Tibial artery (tissue), 4 donors: ENCODE measurements at places on chromosomes 12 and 14.

GRCh38 chr12:21604245-21605101 lies at the start of gene GYS2:
GYS2 (minus strand) TSS chr12:21604847; CDS start chr12:21604592, 255 bp downstream.
- DNase-seq = no peak

- DNase-seq = no peak
These were observed 22.3 kb upstream of the FRS2 start for GRCh38 chr12:69447892-69448291.

DNA sequence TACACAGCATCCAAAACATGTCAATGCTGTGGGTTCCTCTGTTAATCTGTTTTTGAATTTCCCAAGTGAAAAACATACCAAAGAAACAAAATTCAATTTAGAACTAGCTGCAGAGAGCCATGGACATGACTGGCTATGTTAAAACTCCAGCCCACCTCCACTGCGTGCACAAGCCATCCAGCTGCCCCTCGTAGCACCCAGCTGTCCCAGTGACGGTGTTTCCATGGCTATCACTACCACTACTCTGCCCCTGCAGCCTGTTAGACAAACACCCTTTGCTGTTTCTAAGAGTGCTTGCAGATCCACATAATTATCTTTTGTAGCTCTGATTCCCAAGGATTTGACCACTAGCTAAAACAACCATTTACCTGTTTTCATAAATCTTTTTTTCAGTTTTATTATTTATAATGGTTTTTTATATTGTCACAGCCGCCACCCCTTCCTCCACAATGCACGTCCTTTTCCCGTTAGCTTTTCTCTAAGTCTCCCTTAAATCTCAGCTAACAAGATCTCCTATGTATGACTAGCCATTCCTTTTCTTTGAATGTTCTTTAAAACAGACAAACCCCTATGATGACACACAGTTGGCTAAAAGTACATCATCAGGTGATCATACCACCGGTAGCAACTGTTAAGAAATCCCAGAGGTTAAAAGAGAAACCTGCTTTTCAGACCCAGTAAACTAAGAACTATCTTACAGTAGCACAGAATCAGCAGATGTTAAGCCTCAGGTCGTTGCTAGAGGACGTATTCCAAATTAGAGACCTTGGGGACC lies 37.8 kb upstream of the NAA30 start:
- no peak for DNase-seq

DNA sequence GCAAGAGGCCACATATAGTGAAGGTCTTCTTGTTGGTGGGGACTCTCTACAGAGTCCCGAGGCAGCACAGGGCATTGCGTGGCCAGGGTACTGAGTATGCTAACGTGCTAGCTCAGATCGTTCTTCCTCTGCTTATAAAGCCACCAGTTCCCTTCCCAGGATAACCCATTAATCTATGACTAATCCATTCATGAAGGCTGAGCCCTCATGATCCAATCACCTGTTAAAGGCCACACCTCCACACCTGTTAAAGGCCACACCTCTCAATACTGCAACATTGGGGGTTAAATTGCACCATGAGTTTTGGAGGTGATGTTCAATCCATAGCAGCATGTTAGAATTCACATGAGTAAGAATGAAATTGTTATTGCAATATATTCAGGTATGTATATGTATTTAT lies 12.8 kb upstream of the YARS2 start:
- no peak for DNase-seq

- no peak for DNase-seq
These were observed 38.4 kb downstream of the PARP11 start for GRCh38 chr12:3834774-3835173.

DNA sequence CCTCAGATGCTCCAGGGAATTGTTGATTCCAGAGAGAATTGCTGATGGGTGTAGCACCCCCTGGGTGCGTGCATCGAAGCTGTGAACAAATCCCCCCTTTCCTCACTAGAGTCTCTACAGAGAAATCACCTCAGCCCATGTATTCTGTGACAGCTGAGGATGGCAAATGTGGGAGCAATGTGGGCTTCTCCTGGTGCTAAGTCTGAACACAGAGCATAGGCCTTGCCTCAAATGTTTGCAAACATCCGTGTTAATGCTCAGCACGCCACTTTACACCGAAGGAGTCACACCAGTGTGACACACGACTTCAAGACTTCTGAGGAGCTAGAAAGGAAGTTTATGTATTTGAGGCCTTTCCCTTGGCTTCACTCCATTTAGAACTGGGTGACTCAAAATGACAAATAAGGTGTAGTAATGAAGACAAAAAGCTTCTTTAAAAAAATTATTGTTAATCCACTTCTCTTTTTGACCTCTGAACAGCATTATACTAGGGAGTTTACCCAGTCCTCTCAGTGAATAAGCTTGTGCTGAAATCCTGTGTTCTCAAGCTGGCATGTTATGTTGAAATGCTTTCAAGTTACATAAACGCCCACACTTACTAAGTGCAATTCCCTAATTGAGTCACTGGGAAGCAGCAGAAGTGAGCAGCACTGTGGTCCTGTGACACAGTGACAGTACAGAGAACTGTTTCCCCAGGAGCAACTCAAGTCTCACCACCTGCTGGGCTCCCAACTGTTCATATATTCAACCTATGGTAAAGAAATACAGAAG lies 92.9 kb downstream of the FAR2 start:
- DNase-seq = peak; percentile 45

GRCh38 chr14:80987235-80988032 lies 32.0 kb downstream of the TSHR start:
- DNase-seq = peak; percentile 67

DNA sequence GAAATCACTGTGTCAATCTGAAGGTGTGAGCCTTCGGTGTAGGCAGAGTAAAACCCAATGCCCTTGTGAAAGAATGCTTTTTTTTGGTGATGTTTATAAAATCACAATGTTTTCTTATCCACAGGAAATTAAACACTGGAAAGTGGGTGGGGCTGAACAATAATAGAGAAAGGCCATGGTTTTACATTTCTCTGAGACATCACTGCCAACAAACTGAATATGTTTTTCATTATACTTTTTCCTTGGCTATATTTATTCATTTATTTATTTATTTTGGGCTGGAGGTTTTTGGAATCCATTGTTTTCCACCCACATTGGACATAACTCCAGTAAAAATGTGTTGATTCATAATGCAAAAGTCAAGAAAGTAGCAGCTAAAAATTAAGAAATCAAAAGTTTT lies 16.9 kb downstream of the LRRK2 start:
- DNase-seq = no peak

GRCh38 chr12:81274637-81275529 lies 197.0 kb downstream of the ACSS3 start:
- DNase-seq = no peak

GRCh38 chr12:57808351-57808750 lies 10.2 kb downstream of the AVIL start:
- no peak for DNase-seq
